Left renal cortex interstitium (tissue), 4 donors: ENCODE measurements at places on chromosomes 12 and 14. TPM values are rescaled to one million over a fixed set of nuclear protein-coding genes. Genes with fewer than 3 reads are reported as not detected.

GRCh38 chr12:113096675-113097461, 38.7 kb downstream of the RASAL1 start:
- DNase-seq, result no peak

- no peak for DNase-seq
Measured at GRCh38 chr12:45794422-45794821, 64.9 kb downstream of the ARID2 start.

IL22 gene
- polyA plus RNA-seq, result not detected

DNA sequence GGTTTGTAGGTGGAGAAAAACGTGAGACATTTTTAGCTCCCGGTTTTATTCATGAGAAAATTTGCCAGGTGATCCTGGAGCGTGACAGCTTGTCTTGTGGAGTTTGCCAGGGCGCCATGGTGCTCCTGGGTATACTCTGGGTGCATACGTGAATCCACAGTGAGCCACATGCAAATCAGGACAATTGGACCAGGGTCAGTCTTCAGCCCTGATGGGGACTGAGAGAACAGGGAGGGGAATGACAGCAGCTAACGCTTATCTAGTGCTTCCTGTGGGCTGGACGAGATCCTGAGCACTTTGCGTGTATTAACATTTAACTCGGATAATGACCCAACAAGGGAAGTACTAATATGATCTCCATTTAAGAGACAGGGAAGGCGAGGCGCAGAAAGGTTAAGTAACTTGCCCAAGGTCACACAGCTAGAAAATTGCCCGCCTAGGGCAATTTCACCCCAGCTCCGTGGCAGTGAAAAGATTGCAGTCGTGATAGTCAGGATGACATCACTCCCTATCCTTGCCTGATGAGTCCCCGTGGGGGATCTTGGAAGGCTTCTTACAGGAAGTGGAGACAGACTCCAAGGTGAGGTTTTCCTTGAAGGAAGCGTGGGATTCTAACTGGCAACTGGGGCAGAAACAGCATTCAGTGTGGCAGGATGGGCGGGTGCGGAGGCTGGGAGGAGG, 118.4 kb upstream of the NCOR2 start:
- DNase-seq, result no peak

MYO1H gene
- polyA plus RNA-seq, result 2.0 TPM

COQ10A gene
- polyA plus RNA-seq, result 13.3 TPM

GRCh38 chr14:70061108-70061507, 127.6 kb downstream of the SLC8A3 start:
- no peak for DNase-seq

RFLNA gene
- 6.4 TPM for polyA plus RNA-seq

DNA sequence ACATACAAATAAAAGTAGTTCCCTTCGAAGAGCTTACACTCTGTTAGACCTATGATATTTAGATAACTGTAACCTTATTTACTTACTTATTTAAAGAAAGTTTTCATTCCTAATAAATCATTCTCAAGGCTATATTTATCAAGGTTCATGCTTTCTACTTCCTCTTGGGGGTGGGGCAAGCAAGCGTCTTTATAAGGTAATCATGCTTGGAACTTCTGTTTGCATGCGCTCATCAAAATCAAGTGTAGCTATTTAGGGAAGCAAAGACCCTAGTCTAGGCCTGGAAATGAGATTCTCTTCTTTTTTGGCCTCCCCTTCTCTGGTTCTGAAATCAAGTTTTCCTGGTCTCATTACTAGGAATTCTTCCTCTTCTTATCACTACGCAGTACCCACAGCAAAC, 766 bp downstream of the RERG start:
- DNase-seq, result no peak

KRT5 gene
- 0.08 TPM for polyA plus RNA-seq

GRCh38 chr12:106035421-106035820, 103.3 kb downstream of the NUAK1 start:
- no peak for DNase-seq

ANKS1B gene
- 3.6 TPM for polyA plus RNA-seq
